Fibroblast of lung (primary cell): ENCODE measurements at places on chromosomes 2 and 18. TPM values are rescaled to one million over a fixed set of nuclear protein-coding genes. Genes with fewer than 3 reads are reported as not detected.
A peak's percentile ranks its signal among the peaks of the same experiment; 100 is the strongest.

GRCh38 chr2:206713746-206714145 lies 4.5 kb downstream of the DYTN start:
- DNase-seq = no peak

GRCh38 chr18:13576598-13576997 lies 149.8 kb downstream of the FAM210A start:
- DNase-seq = no peak

DNA sequence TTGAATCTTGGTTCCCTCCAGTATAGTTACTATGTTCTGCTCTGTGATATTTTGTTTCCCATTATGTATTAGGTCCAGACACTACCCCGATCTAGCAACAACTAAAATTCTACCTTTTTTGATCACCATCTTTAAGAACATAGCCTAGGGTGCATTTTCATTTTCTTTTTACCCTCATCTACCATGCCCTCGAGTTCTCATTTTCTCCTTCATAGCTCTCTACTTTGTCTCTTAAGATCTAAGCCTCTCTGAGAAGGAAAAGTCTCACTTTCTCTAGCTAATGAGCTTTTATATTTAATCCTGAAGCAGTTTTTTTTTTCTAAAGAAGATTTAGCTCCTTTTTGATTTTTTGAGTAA lies 1089.4 kb upstream of the SLC39A10 start:
- no peak for DNase-seq

DNA sequence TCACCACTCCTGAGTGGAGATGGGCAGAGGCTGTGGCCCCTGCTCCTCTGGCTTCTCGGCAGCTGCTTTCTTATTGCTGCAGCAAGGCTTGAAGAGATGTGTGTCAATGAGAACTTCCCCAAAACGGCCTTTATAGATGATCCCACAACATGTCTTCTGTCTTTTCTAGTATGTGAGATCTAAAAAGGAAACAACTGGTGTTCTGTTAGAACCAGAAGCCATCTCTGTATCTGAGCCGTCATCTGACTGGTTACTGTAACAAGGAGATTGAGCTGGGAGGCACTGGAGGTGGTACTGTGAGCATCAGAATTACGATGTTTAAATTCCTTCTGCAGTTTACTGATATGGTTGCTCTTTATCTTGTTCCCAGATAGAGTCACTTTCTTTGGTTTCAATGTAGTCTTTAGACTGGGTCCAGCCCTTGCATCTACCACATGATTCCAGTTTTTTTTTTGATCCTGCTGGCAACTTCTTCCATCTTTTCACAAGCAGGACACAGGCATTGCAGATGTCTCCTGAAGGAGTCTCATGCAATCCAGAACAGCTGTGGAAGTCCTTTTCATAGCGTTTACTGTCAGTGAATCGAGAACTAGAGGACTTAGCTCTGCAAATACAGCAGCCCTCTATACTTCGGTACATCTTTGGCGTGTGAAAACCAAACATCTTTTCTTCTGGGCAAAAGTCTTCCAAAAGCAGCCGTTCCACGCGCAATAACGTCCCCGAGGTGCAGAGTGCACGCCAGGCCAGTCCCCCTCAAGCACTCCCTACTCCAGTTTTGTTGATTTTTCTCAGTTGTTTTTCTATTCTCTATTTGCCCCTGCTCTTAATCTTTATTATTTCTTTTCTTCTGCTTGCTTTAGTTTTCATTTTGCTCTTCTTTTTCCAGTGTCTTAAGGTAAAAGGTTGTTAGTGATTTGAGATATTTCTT lies 29.7 kb downstream of the TAF4B start:
- no peak for DNase-seq

DNA sequence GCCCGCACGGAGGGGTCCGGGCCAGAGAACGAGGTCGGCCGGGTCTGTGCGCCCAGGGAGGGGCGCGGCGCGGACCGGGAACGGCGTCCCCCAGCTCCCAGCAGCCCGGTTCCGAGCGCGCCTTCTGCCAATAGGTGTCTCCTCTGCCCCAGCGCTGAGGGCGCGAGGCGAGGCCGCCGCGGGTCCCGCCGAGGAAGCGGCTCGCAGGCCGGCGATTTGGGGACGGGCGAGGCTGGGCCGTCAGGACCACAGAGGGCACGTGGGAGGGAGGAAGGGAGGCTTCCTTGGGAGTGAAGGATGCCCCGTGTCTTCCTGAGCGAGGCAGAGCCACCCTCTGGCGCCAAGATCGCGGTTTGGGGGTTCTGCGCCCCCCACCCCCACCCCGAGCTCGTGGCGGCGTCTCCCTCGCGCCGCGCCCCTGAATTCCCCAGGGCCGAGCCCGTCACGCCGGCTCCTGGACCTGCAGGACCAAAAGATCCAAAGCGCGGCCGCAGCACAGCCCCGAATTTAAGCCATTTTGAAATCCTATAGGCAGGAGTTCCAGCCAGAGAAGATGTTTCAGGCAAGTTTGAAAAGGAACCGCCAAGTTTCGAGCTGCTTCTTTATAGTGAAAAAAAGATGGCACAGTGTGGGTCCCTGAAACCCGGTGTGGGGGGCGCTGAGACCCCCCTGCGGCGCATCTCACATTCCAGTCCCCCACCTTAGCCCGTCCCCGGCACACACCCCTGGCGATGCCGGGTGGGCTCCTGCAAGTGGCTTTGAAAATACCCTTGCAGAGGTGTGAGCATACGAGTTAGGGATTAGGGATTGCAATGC lies 909 bp downstream of the NFATC1 start:
- peak; percentile 31 for DNase-seq

GRCh38 chr2:106105151-106105922 lies 88.8 kb downstream of the UXS1 start:
- DNase-seq = no peak

GRCh38 chr18:36770315-36770946 lies 58.4 kb downstream of the TPGS2 start:
- DNase-seq = no peak

DNA sequence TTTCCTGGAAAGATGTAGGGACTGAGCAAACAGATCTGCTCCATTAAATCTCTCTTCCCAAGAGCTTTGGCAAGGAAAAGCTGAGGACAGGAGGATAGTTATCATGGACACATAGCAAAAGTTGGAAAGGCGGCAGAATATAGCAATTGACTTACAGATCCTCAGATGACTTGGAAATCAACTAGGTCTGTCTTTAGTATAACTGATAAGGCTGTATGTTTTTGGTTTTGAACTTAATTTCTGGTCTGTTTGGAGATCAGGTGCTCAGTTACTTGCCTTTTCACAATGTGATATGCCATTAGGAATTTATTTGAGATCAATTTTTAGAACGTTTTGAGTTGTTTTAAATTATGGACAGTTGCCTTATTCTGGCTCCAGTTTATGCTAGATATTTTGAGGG lies 8.0 kb downstream of the RSAD2 start:
- DNase-seq = no peak

GRCh38 chr18:11654736-11655605 lies 34.1 kb upstream of the GNAL start:
- no peak for DNase-seq

GRCh38 chr2:105038383-105039061 lies 653 bp downstream of the MRPS9 start:
- peak; percentile 17 for DNase-seq

DNA sequence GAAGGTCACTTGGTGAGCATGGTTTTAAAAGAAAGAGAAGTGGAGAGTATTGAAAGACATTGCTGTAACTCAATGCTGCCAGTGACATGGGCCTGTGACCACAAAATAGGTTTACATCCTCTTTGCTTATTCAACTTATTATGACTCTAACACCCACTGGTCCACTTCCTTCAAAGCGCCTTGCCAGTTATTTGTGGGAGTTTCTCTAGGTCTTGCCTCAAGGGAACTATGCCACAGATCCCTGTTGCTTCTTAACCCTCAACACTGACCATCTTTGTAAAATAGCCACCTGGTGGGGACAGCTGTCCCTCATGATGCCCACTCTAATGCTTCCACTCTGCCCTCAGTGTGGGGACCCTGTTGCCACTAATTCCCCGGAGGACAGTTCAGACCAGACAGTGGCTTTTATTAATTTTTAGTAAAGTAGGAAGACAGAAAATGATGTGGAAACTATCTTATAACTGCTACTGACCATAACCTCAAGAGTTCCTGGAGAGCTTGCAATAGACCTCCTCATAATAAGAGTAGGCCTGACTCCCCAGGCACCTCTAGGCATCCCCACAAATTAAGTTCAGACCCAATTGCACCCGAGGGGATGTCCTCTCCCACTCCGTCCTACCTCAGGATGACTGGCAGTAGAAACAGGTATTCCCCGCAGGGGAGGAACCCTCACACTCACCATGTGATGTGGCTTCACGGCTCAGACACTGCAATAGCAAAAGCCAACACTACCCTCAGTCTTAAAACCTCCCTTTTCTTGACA lies 31.3 kb upstream of the SLC25A52 start:
- no peak for DNase-seq

DNA sequence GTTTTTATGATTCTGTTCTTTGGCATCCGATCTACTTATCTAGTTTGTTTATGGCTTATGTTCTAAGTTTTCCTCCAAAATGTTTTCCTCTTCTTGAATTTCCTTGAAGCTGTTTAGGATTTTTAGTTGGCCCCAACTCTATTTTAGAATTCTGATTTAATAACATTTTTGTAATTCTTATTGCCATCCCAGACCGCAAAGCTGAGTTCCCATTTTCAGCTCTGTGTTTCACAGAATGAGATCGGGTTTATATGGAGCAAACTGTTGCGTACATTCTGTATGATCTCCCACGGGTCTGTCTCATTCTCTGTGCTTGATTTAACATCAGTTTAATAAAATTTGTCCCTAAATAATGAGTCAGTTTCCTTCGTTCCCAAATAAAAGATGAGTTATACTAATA lies 59.3 kb downstream of the DPP4 start:
- DNase-seq = no peak

DNA sequence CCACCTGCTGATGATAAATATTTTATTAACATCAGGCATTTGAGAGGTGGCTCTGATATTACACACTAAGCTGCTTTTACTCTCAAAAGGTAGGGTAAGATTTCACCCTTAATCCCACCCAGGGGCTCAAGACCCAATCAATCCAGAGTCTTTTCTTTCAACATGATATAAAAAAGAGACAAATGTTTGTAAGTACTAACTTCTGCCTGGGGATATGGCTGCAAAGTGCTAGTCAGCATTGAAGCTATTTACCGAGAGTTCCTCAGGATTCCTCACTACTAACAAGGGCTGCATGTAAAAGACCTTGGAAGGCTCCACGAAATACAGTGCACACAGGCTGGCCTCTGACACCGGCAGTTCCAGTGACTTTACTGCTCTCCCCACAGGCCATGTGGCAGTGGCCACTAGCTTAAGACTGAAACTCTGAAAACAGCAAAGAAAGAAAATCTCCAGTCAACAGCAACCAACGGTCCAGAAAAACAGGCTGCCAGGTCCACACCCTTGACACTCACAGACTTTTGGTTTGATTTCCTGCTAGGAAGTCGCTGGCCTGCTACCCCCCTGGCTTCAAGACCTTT lies 11.2 kb downstream of the MREG start:
- no peak for DNase-seq

The CD302 gene
- total RNA-seq = 9.4 and 15.9 TPM in 2 replicates

The CPO gene
- under 0.01 TPM in 1 of 2 replicates, not detected in the other for total RNA-seq

The KLHL29 gene
- total RNA-seq = 4.9 and 7.9 TPM in 2 replicates

The C2orf66 gene
- total RNA-seq = 0.17 and 0.26 TPM in 2 replicates

The MPP4 gene
- 0.26 and 0.50 TPM in 2 replicates for total RNA-seq

The DOK6 gene
- total RNA-seq = 4.0 and 6.7 TPM in 2 replicates

The CACNB4 gene
- 0.66 and 2.1 TPM in 2 replicates for total RNA-seq

The DAPL1 gene
- total RNA-seq = not detected in 2 replicates

The LAMA3 gene
- 8.5 and 13.2 TPM in 2 replicates for total RNA-seq

The DNPEP gene
- total RNA-seq = 69.9 and 72.5 TPM in 2 replicates

The MTCL1 gene
- 38.0 and 56.0 TPM in 2 replicates for total RNA-seq

The AGXT gene
- total RNA-seq = not detected in 2 replicates

The SGPP2 gene
- not detected in 2 replicates for total RNA-seq
